ENCODE measurements at places on chromosomes 13 and 19.

DNA sequence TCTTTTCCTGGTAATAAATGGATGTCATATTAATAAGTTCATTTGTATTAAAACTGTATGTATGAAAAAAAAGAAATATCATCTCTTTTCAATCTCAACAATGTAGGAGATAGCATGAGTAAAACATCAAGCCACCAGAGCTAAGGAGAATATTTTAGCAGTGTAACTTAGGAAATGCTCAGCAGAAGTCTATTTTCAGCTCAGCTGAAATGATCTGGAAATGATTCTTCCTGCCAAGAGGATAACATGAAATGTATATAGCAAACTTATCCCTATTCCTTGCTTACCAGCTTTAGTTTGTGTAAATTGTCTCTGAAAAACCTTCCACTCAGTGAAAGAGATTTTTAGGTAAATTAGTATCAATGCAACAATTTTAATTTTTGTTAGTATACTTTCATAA, 1194.4 kb downstream of the SLITRK1 start:
- no peak for DNase-seq

DNA sequence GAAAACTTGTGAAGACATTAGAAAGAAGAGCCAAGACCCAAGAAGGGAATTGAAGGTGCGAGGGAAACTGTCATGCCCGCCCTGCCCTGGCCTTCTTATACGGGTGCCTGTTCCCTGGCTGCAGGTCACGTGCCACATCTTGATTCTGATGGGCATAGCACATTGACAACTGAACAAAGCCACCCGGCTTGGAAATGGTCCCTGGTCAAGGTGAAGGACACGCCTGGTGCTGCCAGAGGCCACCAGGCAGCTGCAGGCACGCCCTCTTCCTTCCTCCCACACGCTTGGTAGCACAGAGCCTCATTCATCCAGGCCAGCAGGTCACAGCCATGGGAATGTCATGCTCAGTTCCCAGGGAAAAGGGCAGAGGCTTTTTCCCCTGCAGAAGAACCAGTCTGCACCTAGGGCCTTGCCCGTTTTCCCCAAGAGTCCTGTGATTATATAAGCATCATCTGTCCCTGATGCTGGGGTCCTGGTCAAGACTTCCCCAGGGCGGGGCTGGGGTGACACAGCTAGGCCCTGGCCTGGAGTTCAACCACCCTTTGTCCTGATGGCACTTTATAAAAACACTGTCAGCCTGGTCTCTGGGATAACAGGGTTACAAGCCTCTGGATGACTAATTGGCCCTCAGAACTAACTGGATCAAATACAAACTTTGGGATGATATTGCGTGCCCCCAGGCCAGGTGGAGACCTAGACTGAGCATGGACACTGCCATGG, 56.0 kb downstream of the CDADC1 start:
- no peak for DNase-seq

GRCh38 chr19:4814625-4815425, 16.7 kb downstream of the TICAM1 start:
- DNase-seq: no peak

DNA sequence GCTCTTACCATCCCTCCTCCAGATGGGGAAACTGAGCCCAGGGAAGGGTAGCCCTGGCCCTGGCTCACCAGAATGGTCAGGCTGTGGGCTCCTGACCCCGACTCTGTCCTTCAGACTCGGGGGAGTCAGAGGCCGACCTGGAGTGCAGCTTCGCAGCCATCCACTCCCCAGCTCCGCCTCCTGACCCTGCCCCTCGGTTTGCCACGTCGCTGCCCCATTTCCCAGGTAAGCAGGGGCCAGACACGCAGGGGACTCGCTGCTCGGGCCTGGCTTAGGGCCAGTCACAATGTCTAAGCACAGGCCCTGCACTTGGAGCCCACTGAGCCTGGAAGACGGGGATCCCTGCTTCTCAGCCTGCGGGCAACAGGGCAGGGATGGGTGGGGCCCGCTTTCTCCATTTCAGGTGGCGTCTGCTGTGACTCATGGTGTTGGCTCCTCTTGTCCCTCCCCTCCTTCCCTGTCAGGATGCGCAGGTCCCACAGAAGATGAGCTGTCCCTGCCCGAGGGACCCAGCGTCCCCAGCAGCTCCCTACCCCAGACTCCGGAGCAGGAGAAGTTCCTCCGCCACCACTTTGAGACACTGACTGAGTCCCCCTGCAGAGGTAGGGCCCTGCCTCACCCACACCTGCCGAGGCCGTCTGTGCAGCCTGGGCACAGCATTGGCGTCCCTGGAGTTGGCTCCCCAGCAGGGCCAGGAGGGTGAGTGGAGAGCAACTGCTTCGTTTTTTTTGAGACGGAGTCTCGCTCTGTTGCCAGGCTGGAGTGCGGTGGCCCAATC, 9.2 kb upstream of the OVOL3 start:
- DNase-seq: no peak

- DNase-seq: no peak
Observed at GRCh38 chr13:110010404-110011138, 224.2 kb upstream of the IRS2 start.

- no peak for DNase-seq
Observed at GRCh38 chr13:37319031-37319443, 213.6 kb upstream of the CSNK1A1L start.

GRCh38 chr13:32426191-32426989, 1.5 kb downstream of the N4BP2L1 start:
- DNase-seq: no peak

- DNase-seq: no peak
Observed at GRCh38 chr13:107329991-107330390, 762.1 kb upstream of the ARGLU1 start.

DNA sequence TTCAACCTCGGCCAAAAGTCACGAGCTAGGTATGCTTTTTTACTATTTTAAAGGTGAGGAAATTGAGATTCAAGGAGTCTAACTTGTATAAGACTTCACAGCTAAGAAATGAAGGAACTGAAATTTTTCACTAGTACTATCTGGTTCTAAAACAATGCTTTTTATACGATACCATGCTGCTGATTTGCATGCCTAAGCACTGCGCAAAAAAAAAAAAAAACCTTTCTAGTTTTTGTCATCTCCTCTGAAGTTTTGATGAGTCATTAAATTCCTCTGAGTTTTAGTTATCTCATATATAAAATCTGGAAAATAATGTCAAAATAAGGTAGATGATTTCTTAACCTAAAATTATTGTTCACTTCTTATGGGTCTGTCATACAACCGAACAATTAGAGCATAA, 28.0 kb upstream of the UFM1 start:
- no peak for DNase-seq
